KG1 (cell line): ENCODE measurements at places on chromosomes 12 and 14.

DNA sequence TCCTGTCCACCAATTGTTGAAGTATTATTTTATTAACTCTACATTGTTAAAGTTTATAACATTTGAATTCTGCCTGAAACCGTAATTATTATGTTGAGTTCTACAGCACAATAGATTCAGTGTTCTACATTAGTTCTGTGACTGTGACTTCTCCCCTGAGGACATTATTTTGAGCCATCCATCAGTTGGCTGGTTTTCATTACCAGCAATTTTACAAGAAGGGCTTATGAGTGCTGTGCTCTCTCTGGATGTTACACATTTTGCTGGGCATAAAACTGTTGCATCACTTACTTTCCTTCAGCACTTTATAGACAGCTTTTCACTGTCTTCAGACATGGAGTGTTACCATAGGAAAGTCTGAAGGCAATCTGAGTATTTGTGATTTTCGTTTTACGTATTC, 118.2 kb upstream of the KITLG start:
- DNase-seq = no peak

DNA sequence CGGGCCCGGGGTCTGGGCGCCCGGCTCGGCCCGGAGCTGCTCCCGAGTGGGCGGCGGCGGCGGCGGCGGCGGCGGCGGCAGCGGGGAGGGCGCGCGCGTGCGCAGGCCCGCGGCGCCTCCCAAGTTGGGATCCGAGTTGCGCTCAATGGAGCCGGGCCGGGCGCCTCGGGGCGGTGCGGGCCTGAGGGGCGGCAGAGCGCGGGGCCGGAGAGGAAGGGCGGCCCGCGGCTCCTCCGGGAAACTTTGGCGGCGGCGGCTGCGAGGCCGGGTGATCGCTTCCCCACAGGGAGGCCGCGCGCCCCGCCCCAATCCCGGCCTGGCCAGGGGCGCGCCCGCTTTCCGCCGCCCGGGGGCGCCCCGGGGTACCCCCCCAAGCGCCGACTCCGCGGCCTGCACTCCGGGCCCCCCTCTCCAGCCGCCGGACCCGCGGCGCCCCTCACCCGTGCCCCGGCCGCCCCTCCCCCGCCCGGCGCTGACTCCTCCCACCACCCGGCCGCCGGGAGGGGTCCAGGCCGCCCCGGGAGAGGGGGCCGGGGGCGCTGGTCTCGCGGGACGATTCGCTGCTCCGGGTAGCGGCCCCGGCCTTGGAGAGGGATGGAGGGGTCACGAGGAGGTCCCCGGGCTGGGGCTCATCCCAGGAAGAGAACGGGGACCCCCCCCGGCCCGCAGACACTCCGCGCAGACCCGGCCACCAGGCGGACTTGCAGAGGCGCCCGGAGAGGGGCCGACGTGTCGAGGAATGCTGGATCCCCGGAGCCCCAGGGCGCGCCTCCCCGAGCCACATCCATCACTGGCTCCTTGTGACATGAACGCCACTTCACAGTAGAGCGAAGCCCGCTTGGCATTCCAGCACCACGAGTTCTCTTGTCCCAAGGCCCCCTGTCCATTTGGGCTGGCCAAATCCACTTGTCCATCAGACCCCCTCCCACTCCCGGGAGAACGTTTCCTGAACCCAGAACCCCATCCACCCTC, at the start of gene RILPL1:
RILPL1 (minus strand) TSS at position 48 of the 972 bp plus-strand sequence. CDS start 237 bp downstream, outside the sequence.
- DNase-seq = no peak

DNA sequence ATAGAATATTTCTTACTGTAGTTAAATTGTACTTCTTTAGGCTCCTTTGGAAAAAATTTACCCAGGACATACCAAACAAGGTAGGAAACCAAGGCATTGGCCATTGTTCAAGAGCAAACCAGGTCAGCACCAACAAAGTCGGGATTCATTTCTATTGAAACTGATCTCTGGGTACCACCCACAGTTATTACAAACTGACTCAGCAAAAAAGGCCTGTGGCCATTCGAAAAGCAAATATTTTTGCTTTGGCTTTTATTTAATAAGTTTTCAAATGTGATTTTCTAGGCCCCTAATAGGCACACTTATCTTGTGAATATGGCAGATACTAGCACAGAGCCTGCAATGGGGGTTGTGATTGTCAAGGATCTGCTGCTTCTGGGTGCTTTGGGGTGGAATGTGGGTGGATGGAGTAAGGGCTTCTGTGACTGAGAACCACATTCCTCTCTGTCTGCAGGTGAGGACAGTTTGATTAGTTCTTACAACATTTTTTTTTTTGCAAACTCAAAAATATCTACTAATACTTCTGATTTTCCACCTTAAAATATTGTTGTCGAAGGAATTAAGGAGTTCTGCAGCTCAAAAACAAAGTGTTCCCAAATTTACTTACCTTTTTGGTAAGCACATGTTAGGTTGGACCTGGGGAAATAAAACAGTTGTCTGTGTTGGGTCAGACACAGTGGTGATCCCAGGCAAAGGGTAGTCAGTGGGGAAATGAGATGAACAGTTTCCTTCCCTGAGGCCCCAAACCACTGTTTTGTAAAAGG, 45.1 kb downstream of the FLRT2 start:
- DNase-seq = no peak

- no peak for DNase-seq
These were observed 106.7 kb downstream of the RPS29 start for GRCh38 chr14:49479432-49479831.

DNA sequence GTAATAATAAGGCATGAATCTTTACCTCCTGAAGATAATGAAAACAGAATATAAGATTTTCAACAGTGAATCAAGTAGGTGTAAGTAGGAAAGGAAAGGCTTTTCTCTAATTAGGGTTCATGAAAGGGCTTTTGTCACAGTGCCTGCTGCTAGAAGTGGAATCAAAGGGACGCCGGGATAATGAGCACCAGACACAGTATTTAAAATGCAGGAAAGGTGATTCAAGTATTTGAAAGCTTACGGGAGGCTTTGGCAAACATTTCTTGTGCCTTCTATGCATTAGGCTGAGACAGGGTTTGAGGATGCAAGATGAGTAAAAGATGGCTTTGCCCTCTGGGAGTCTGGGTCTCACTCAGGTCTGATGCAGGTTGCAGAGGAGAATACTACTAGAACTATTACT, 70.5 kb upstream of the ANO4 start:
- no peak for DNase-seq

GRCh38 chr14:96817750-96818666, 20.8 kb downstream of the VRK1 start:
- DNase-seq = no peak

- DNase-seq = no peak
These were observed 76.7 kb downstream of the GALNT8 start for GRCh38 chr12:4796694-4797482.

DNA sequence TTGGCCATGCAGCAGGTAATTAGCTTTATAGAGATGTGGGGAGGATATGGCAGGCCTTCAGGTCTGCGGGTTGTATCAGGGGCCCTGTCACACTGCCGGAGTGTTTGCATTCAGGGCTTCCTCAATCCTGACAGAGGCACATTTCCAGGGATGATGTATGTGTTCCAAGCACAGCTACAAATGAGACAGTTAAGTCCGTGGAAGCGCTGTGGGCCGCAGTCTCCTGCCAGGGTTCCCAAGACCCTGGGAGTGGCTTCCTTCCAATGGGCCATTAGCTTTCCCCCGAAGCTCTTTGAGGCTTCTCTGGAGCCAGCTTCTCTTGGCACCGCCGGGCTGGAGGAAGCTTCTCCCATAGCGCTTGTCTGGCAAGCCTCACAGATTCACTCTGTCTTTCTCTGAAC, 1524.7 kb upstream of the TMEM132C start:
- no peak for DNase-seq

DNA sequence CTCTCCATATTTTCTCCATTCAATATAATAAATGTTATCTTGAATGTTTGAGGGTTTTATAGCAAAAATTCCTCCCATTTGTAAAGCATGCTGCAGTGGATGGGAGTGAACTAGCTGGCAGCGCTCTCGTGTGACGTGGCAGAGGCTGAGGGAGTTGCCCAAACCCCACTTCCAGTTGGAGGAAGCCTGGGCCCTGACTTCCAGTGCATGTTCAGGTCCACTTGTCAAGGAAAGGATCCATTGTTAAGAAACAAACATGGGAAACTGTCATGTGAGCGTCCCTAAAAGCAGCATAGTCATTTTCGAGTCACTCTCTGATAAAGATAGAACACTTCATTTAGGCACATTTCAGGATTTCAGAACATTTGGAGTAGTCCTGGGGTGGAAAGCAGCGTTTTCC, 116.6 kb downstream of the SLC25A47 start:
- DNase-seq = no peak

DNA sequence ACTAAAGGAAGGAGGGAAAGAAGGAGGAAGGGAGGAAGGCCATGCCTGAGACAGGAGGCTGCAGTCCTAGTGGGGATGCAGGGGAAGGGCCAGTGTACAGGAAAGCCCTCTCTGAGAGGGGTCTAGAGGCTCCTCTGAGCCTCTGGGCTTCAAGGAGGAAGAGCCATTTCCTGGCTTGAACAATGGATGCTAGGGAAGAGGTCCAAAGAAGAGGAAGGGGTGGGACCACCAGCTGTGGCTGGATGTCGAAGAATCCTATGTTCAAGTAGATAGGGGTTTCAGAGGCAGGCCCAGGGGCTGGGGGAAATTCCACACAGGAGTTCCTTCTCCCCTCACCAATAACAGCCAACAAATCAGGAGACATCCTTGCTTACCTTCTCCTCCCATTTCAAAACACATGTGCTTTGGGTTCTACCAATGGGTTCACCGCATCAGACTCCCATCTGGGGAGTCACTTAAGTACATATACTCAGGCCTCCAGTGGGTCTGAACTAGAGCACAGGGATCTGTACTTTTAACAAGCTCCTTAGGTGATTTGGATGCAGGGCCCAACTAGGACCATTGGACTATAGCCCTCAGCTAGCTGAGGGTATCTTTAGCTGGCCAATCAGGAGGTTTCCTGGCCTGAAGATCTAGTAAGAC, 32.4 kb downstream of the PRPF40B start:
- DNase-seq = no peak

GRCh38 chr12:42056130-42056529, 88.5 kb downstream of the GXYLT1 start:
- no peak for DNase-seq

DNA sequence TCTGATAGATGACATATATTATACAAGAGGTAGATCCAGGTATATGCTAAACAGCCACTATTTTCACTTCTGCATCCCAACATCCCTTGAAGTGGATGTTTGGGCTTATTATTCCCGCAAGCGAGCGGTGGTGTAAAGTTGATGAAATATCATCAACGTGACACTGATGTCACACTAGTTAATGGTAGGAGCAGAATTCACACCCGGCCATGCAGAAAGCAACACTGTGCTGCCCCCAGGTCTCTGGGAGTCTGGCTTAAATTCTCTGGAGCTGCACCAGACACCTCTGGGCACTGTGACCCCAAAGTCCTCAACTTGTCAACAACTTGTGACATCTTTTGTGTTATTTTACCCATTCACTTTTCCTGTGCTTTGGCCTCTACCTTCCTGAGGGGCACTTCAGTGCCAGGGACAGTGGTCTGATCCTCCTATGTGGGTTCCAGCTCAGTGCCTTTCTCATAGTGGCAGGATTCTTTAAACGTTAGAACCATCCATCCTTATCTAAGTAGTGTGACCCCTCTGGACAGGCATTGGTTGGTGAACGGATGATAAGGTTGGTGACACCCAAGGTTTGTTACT, 952 bp downstream of the DRAM1 start:
- no peak for DNase-seq

GRCh38 chr12:54593725-54594124, 5.3 kb upstream of the PPP1R1A start:
- no peak for DNase-seq

GRCh38 chr14:55128386-55129085, 516 bp upstream of the LGALS3 start:
- DNase-seq = no peak

DNA sequence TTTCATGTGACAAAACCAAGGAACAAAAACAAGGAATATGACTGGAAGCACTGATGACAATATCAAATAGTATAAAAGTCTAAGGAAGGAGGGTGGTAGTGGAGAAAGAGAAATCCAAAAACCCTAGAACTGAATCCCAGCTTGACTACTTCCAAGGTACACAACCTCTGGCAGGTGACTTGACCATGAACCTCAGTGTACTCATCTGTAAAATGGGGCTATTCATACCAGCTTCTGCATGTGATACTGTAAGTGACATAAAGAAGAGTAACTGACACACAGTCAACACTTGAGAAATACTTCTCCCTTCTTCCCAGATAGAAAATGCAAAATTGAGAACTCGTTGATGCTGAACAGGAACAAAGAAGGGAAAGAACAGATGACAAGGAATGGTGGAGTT, 10.3 kb upstream of the DPF3 start:
- DNase-seq = no peak

- DNase-seq = no peak
These were observed 5.4 kb downstream of the JAG2 start for GRCh38 chr14:105163040-105163742.

- DNase-seq = no peak
These were observed 101.2 kb downstream of the CNTN1 start for GRCh38 chr12:40793471-40793870.

DNA sequence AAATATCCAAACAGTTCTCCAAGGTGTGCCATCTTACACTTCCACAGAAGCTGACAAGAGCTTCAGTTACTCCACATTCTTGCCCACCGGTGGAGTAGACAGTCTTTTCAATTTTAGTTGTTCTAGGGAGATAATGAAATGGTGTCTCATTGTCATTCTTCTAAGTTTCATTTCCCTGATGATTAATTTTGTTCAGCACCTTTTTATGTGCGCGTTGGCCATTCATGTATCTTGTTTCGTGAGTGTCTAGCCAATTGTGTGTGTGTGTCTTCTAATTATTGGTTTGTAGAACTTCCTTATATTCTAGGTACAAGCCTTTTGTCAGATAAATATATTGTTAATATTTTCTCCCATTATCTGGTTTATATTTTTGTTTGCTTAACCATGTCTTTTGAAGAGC, 63.1 kb downstream of the GLT1D1 start:
- no peak for DNase-seq

- DNase-seq = no peak
These were observed 15.2 kb upstream of the LUM start for GRCh38 chr12:91126516-91126915.

DNA sequence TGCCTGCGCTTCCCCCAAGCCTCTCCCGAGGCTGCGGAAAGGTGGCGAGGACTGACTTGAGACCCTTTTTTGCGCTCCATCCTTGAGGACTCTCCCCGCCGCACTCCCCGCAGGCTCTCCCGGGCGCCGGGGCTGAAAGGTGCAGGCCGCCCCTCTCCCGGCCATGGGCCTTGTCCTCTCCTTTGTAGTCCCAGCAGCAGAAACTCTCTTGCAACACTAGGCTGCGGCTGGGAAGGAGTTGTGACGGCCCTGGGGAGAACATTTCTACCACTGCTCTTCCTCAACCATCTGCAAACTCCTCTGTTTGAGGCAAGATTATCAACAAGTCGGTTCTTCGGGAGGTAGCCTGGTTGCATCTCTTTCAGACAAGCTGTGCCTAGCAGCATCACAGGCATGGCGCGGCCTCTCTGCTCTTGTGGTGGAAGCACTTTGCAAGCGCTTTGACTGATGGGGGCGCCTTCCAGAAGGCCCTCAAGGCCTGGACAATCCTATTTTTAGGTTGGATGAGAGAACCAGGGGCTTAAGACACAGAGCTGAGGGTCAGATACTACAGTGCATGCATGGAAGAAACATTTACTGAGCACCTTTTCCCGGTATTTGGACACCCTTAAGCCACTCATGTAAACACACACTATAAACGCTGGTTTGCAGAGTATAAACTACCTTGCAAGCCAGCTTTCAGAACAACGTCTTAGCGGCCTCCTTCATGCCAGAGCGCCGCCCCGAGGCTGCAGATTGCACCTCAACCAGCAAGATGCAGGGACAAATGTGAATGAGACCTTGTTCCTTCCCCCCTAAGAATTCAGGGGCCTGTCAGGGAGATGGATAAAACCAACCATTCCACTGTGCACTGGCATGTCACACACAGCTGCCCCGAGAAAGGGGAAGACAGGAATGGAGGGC, 1.2 kb upstream of the PRIMA1 start:
- DNase-seq = no peak

GRCh38 chr12:98355322-98355721, 160.1 kb upstream of the TMPO start:
- no peak for DNase-seq
